ENCODE measurements at places on chromosomes 1 and 21.

- no peak for DNase-seq
Observed at GRCh38 chr1:45827256-45827655, 23.8 kb downstream of the MAST2 start.

DNA sequence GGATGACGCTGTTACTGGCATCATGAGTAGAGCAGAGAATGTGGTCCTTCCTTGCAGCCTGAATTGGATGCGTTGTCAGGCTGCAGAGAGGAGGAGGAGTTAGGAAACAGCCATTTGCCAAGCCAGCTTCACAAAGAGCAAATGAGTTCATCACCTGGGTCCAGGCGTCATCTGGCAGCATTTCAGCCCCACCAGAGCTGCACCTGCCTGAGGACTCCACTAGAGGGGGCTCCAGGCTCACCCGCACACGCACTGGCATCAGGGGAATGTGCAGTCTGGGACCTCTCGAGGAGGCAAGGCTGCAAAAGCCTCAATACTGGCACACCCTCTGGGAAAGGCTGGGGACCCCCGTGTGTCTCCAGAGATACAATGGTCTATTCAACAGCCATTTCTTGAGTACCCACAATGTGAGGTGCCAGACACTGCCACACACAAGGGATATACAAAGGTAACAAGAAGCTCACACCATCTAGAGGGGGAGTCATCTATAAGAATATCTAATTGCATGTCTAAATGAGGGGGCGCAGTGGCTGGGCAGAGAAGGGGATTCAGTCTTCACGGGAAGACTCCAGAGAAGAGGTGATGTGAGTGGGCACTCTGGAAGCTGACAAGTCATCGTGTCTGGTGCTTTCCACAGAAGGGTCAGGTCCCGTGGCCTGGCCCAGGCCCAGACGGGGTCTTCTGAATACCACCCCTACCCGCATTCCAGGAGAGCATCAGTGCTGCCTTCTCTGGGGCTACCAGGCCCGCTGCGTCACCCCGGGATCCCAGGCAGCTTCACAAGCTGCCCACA lies 53.5 kb upstream of the CNTN2 start:
- DNase-seq = peak; percentile 38

- no peak for DNase-seq
Observed at GRCh38 chr1:91693557-91693956, 192.4 kb downstream of the TGFBR3 start.

DNA sequence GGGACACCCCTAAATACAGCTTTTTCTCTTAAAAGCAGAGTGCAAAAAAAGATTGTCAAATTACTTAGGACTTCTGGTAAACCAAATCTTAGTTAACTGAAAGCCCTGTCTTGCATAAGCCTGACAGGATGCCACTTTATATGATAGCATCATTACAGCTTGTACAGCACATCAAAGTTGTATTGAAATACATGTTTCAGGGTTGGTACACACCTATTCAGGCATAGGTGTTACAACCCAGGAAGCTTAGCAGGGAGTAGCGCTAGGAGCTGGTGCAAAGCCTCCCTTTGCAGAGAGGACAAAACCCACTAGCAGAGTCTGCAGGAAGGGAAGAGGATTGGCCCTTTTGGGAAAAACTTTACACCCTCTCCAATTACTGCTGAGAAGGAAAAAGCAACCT lies 258.9 kb upstream of the SGIP1 start:
- no peak for DNase-seq

- DNase-seq = no peak
Observed at GRCh38 chr1:239997515-239998311, 94.0 kb upstream of the FMN2 start.

DNA sequence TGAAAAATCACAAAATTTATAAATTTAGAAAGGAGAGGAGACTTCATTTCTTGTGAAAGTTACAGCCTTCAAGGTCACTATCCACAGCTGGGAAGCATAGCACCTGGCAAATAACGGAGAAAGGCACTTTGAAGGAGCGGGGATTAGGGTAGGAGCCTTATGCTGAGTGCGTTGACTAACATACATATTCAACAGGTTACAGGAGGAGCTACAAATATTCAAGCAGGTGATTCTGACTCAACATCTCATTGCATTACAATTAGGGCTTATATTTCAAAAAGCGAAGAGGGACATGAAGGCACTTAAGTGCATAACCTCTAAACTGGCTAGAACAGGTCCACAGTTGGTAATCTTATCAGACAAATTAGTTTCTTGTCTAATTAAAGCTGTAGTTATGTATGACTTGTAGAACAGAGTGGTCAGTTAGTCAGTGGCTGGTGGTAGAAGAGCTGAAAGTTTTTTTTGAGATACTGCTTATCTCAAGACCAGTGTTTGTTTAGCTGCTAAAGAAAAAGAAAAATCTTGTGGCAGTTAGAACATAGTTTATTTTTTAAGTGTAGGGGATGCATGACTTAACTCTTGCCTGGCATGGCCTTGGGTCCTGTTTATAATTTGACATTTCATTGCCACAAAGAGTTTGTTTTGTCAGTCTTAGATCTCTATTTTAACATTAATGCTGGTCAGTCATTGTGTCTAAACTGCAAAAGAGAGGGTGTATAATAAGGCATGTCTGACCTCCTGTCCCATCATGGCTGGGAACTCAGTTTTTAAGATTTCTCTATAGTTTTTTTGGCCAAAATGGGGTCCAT lies 311.5 kb downstream of the DUSP10 start:
- DNase-seq = no peak

GRCh38 chr1:42922687-42923366 lies 35.8 kb downstream of the SLC2A1 start:
- peak; percentile 30 for DNase-seq

GRCh38 chr1:161260376-161261260 lies 2.1 kb downstream of the PCP4L1 start:
- DNase-seq = no peak

- no peak for DNase-seq
Observed at GRCh38 chr21:45202889-45203288, 84.8 kb downstream of the POFUT2 start.

DNA sequence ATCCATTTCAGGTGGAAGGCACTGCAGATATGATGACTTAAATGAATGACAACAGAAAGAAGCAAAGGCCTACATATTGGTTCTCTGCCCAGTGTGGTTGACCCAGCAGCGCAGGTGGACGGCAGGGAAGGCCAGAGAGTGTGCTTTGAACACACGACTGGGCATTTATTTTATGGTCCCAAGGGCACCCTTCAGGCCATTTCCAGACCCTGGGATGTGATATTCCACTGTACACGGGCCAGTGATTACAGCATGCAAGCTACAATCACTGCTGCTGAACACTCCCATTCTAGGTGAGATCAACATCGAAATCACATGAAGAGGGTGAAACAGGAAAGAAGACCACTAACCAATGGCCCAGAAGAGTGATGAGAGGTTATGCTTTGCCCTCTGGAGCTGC lies 33.8 kb downstream of the PCNX2 start:
- no peak for DNase-seq

- no peak for DNase-seq
Observed at GRCh38 chr1:19664453-19665185, at the start of gene HTR6. HTR6 (plus strand) TSS chr1:19664875; CDS start chr1:19665754, 879 bp downstream.

DNA sequence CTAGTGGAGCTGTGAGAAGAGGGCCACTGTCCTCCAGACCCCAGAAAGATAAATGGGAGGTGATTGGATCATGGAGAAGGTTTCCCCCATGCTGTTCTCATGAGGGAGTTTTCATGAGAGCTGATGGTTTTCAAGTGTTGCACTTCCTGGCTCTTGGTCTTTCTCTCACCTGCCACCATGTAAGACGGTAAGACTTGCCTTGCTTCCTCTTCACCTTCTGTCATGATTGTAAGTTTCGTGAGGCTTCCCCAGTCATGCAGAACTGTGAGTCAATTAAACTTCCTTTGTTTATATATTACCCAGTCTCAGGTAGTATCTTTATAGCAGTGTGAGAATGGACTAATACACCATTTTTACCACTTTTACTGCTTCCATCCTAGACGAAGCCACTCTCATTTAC lies 27.6 kb downstream of the GPR88 start:
- no peak for DNase-seq

- DNase-seq = no peak
Observed at GRCh38 chr1:60965280-60965854, 117.0 kb upstream of the NFIA start.

GRCh38 chr1:59422921-59423575 lies 126.2 kb downstream of the FGGY start:
- DNase-seq = no peak

DNA sequence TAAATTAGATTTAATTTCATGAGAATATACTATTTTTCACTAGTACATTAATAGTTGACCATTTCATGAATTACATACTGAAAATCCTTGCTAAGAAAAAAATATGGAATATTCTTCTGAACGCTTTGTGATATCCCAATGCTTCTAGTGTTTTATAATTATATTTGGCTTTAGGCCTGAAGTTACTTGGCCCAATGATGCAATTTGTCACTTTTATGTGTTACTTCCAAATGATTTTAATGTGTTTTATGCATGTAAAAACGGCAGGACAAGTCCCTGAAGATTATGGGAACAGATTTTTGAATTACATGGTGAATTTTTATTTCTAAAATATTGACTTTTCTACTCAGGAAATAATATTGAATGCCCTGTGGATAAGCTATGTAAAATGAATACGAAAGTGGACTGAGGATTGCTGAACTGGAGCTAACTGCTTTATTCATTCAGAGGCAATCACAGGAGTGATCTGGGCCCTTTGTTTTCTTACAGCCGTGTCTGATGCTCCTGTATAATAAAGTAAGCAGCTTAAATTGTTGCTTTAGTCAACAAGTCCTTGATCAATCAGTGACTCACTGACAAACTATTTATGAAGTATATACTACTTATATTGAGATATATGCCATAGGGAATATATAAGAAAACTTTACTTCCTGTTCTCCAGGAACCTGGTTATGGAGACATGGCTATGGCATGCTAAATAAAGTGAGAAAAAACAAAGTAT lies 543.0 kb upstream of the RGS18 start:
- no peak for DNase-seq

GRCh38 chr21:35390013-35390776 lies 341.1 kb upstream of the RUNX1 start:
- DNase-seq = no peak

- DNase-seq = no peak
Observed at GRCh38 chr1:31712630-31713029, 8.8 kb upstream of the COL16A1 start.

DNA sequence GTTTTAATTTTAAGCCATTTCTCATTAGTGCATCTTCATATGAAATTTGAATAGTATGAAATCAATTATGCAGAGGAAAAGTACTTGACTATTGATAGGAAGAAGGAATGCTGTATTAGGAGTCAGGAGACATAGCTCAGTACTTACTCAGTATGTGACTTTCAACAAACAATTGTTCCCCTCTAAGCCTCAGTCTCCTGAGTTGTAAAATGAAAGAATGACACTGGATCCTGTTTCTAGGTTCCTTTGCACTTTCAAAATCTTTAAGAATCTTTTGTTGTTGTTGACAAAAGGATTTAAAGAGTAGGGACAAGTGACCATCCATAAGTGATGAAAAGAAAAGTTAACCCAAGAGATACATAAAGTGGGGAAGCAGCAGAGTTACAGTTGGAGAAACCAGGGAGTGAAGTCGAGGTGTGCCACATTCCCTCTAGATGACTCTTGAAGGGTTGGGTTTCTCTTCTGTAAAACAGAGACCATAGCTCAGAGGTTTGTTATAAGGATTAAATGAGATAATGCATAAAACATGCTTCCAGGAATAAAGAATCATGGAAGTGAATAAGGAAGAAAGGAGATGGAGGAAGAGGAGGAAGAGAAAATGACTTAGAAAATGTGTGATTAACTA lies 105.7 kb upstream of the KCNJ15 start:
- no peak for DNase-seq

DNA sequence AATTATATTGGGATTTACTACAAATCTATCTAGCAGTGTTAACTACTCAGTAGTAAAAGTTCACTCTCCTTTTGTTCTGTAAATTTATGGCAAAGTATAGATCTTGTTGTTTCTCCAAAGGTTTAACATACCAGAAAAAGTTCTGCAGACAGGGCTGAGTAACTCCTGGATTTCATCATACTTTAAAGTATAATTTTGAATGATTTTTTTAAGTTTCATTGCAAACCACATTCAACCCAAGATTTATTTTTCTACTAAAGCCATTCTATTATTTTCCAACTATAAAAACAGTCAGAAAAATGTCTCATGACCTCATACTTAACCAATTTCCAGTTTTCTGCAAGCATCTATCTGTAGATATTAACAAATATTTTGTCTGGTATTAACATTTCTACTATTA lies 585.8 kb upstream of the ZRANB2 start:
- DNase-seq = no peak

- DNase-seq = no peak
Observed at GRCh38 chr1:100924991-100925390, 29.1 kb downstream of the SLC30A7 start.

- no peak for DNase-seq
Observed at GRCh38 chr1:94884106-94884505, 42.8 kb downstream of the CNN3 start.

- DNase-seq = no peak
Observed at GRCh38 chr21:46226920-46227599, 1.5 kb downstream of the LSS start.

GRCh38 chr1:99969260-99969728 lies 502 bp upstream of the SLC35A3 start:
- no peak for DNase-seq

DNA sequence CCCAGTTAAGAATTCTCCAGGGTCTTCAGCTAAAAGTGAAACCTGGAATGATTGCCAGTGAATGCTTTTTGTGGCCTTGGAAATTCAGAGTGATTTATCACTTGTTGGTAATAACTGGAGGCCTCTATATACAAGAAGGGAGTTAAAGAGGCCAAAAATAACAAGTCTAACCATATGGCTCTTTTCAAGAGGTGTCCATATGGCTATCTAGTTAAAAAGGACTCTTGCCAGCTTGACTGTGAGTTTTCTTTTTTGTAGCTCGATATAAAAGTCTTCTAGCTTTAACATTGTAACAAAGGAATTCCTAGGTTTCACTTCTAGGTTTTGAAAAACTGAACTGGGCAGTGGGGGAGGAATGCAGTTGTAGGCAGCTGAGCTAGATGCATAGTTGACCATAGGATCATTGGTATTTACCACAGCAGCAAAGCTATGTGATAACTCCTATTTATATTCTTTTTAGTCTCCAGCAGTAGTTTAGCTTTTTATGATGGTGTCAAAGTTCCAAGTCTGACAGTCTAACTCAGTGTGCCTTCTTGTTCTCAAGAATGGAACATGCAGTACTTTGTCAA lies 44.4 kb downstream of the CACHD1 start:
- no peak for DNase-seq

GRCh38 chr1:108601708-108602410 lies 42.0 kb downstream of the EEIG2 start:
- DNase-seq = no peak

DNA sequence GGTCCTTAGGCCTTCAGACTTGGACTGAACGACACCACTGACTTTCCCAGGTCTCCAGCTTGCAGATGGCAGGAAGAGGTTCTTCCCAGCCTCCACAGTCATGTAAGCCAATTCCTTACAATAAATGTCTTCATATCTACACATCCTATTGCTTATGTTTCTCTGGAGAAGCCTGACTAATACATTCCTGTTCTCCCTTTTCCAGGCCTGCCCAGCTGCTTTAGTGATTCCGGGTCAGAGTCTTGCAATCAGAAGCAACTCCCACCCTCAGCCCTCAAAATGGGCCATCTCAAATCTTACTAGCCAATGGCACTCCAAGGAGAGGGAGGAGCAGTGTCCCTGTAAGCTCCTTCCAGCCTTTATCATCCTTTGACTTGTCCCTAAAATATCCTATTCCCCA lies 16.4 kb upstream of the CPT2 start:
- no peak for DNase-seq
